Dermis blood vessel endothelial cell (primary cell): ENCODE measurements at places on chromosomes 5 and 9.

- DNase-seq: no peak
These were observed 62.8 kb upstream of the IL33 start for GRCh38 chr9:6152788-6153187.

DNA sequence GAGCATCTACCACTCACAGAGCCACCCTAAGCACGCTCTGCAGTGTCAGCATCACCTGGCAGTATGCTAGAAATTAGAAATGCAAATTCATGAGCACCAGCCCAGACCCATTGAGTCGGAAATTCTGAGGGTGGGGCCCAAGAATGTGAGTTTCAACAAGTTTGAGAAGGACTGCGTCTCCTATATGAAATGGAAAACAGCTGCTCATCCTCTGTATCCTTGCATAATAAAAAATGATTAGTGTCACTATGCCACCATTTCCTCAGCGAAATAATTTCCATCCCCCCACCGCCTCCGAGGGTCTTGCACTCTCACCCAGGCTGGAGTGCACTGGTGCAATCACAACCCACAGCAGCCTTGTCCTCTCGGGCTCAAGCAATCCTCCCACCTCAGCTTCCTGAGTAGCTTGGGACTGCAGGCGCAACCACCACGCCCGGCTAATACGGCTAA lies 1.3 kb upstream of the IQGAP2 start:
- DNase-seq: no peak

GRCh38 chr5:83865579-83865978 lies 144.9 kb upstream of the HAPLN1 start:
- no peak for DNase-seq

- no peak for DNase-seq
These were observed 48.3 kb upstream of the FANCC start for GRCh38 chr9:95365766-95366165.

GRCh38 chr9:129875181-129875611 lies 39.9 kb downstream of the USP20 start:
- DNase-seq: no peak

DNA sequence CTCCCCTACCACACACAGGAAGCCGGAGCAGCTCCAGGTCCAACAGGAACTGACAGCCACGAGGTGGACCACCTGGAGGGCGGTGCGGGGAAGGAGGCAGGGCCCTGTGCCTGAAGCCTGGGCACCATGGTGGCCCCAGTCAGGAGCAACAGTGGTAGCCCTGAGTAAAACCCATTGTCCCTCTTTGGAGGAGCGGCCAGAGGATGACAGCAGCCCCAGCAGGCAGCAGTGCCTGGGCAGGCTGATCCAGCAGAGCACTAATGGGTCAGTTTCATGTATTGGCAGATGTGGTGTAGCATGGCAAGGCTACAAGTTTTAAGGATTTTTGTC lies 47.7 kb upstream of the GARNL3 start:
- no peak for DNase-seq
